ENCODE measurements at places on chromosomes 12 and 14. TPM values are rescaled to one million over a fixed set of nuclear protein-coding genes. Genes with fewer than 3 reads are reported as not detected.

The SLC39A5 gene
- total RNA-seq = 2.4 TPM

The ACOT6 gene
- not detected for total RNA-seq

The SERPINA5 gene
- 1.9 TPM for total RNA-seq

The RD3L gene
- total RNA-seq = not detected

The IKZF4 gene
- total RNA-seq = 3.8 TPM

The MYO1H gene
- total RNA-seq = 0.38 TPM

The HOXC6 gene
- 0.98 TPM for total RNA-seq

DNA sequence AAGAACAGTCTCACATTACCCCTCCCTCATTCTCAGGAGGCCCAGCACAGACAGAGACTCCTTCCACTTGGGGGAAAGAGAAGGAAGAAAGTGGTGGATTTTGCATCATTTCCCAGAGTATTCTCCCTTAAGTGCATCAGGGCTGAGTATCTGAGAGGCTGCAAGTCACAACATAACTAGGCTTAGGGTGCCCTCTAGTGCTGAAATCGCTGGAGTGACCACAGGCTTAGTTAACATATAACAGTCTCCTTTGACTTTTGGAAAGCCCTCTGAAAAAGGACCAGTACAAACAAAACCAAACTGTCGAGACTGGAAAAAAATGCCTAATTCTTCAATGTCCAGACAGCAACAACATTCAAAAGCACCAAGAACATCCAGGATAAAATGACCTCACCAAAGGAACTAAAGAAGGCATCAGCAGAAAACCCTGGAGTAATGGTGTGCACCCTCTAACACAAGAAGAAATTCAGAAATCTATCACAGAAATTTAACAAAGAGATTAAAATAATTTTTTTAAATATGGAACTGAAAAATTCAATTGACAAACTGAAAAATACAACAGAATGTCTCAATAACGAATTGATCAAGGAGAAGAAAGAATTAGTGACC is 412.3 kb downstream of the RPS29 start:
- no peaks in the 10 kb centered on the region for H3K27me3 ChIP-seq
- no peak overlapping the region for H3K4me3 ChIP-seq
- DNase-seq = no peak
- no peak overlapping the region for H3K27ac ChIP-seq
- H3K36me3 ChIP-seq = no peaks in the 10 kb centered on the region

DNA sequence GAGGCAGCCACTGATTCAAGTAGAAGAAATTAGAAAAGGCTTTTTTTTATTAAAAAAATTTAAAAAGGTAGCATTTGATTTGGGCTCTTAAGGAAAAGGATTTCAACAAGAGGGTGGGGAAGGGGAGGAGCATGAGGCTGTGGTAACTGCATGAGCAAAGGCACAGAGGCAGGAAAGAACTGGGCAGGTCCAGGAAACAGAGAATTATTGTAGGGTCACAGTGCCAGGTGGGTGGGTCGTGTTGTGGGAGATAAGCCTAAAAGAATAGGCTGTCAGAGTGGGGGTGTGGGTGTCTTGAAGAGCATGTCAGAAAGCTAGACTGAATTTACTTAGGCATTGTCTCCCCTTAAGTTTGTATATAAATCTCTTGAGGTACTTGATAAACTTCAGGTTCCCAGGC is 7.8 kb downstream of the LIMA1 start:
- H3K4me3 ChIP-seq = no peak overlapping the region
- DNase-seq = no peak
- H3K4me1 ChIP-seq = peaks cover 38% of the 10 kb centered on the region

- H3K36me3 ChIP-seq = no peaks in the 10 kb centered on the region
- H3K27ac ChIP-seq = peak overlapping the region; percentile 48
- no peaks in the 10 kb centered on the region for H3K27me3 ChIP-seq
- H3K4me3 ChIP-seq = no peak overlapping the region
Observed at GRCh38 chr14:81120501-81120900, 100.3 kb downstream of the GTF2A1 start.

GRCh38 chr12:117582135-117582784 is 220.8 kb upstream of the NOS1 start:
- H3K4me1 ChIP-seq = peaks cover 15% of the 10 kb centered on the region
- H3K4me3 ChIP-seq = no peak overlapping the region
- H3K27ac ChIP-seq = no peak overlapping the region
- DNase-seq = no peak
- H3K36me3 ChIP-seq = no peaks in the 10 kb centered on the region

DNA sequence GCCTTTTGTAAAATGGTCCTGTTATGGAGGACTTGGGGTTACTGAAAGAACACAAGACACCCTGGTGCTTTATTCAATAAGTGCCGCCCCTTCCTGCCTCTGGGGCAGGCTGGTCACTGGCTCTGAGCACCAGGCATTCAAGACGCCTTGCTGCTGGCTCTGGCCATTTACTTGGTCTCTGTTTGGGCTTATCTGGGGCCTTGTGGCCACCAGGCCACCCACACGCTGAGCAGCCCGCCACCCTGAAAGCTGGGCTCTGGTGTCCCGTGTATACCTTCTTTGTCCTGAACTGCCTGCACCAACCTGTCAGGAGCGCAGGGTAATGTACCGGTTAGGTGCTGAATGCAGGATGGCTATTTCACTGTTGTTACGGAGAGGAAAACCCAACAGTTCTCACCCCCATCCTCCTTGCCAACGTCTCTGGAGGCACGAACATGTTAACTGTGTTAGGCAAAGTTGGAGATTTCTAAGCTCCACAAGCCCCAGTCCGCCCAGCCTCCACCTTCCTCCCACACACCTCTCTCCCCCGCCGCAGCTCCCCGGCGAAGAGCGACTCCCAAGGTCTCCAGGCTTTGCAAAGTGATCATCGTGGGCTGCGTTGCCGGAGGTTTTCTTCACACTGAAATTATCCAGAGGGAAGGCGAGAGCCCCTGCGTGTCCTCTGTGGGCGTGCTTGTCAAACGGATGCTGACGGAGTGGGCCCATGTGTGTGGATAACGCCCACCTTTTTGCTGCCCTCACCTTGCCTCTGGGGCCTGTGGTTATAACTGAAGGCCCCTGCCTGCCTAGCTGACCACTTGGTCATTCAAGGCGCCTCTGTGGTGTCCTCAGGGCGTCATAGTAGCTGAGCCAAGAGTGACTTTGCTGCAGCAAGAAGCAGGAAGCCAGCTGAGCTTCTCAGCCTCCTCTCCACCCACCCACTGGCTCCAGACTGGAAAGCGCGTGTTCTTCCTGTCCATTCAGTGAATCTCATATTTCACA is 18.8 kb upstream of the BEGAIN start:
- H3K36me3 ChIP-seq = no peaks in the 10 kb centered on the region
- H3K27ac ChIP-seq = no peak overlapping the region
- H3K27me3 ChIP-seq = peaks cover 14% of the 10 kb centered on the region
- H3K4me3 ChIP-seq = no peak overlapping the region

GRCh38 chr12:65594409-65594808 is 229.9 kb upstream of the HMGA2 start:
- H3K27ac ChIP-seq = no peak overlapping the region
- no peak overlapping the region for H3K4me3 ChIP-seq
- no peaks in the 10 kb centered on the region for H3K4me1 ChIP-seq
- no peak for DNase-seq
- peaks cover 12% of the 10 kb centered on the region for H3K27me3 ChIP-seq

DNA sequence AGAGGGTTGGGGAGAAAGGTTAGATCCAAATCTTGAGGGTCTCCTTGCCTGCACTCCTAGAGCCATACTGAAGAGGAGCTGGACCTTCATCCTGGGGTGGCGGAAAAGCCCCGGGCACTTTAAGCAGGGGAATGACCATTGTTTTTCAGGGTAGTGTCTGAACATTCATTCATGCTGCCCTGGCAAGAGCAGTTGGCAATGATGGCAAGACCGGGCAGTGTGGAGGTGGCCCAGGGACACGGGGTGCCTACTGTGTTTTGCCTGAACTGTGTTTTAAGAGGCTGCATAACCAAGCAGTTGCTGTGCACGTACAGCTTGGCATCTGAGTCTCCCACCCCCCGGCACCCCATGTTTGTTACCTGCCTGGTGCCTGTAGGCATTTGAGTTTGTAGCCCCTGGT is 14.7 kb downstream of the TPCN1 start:
- peaks cover 61% of the 10 kb centered on the region for H3K4me1 ChIP-seq
- H3K27me3 ChIP-seq = no peaks in the 10 kb centered on the region
- no peak for DNase-seq

GRCh38 chr12:62296001-62296400 is 35.8 kb downstream of the USP15 start:
- H3K36me3 ChIP-seq = peaks cover 26% of the 10 kb centered on the region
- no peak for DNase-seq
- H3K4me3 ChIP-seq = no peak overlapping the region
- H3K27me3 ChIP-seq = no peaks in the 10 kb centered on the region
- no peak overlapping the region for H3K27ac ChIP-seq

DNA sequence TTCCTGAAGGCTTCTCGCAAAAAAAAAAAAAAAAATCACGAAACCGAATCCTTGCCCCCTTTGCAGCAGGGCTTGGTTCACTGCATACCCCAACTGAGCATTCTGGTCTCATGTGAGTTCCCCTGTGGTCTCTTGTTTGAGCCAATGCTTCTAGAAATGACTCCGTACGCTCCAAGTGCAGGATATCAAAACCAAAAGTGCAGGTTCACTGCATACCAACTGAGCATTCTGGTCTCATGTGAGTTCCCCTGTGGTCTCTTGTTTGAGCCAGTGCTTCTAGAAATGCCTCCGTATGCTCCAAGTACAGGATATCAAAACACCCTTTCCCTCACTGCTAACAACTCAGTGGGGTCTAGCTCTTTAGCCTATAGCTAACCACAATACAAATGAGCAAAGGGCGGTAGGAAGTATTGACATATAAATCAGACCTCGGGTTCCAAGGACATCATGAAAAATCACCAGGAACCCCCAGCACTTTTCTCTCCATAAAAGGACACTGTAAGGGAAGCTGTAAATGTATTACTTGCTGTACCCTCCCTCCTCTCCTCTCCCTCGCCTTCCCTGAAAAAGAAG is 206.3 kb upstream of the NOS1 start:
- H3K27me3 ChIP-seq = peaks cover 13% of the 10 kb centered on the region
- no peak overlapping the region for H3K4me3 ChIP-seq
- H3K4me1 ChIP-seq = no peaks in the 10 kb centered on the region
- DNase-seq = no peak
- H3K36me3 ChIP-seq = no peaks in the 10 kb centered on the region

DNA sequence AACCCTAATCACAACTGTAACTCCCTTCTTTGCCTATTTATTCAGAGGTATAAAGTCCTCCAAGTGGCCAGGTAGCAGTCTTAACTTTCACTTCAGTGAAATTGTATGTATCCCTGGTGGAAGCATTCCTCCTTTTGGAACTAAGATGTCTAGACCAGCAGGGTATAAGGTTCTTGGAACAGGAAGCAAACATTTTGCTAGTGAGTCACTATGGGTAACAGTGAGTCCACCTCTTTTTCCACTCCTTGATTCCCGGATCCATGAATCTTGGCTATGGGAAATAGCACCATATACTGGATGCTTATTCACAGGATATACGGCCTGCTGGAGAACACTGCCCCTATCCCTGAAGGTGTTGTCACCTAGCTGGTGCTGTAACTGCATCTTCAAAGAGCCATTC is 80.2 kb downstream of the KCNA5 start:
- H3K36me3 ChIP-seq = no peaks in the 10 kb centered on the region
- DNase-seq = no peak
- H3K27me3 ChIP-seq = no peaks in the 10 kb centered on the region
- no peaks in the 10 kb centered on the region for H3K4me1 ChIP-seq

DNA sequence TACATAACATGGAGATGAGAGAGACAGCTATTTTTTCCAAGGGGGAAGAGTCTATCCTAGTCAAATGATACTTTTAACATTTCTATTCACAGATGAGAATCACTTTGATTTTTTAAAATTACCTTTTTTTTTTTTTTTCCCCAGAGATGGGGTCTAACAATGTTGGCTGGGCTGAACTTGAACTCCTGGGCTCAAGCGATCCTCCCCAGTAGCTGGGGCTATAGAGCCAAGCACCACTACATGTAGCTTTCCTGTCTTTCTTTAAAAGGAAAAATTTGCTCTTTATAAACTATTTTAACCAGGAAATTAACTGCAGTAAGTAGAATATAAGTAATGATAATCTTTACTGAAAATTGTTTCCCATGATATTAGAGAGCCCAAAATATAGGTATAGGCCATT is 3.3 kb downstream of the PRICKLE1 start:
- no peaks in the 10 kb centered on the region for H3K36me3 ChIP-seq
- peaks cover 37% of the 10 kb centered on the region for H3K4me1 ChIP-seq
- H3K4me3 ChIP-seq = no peak overlapping the region
- no peaks in the 10 kb centered on the region for H3K27me3 ChIP-seq

- H3K36me3 ChIP-seq = peaks cover 32% of the 10 kb centered on the region
- H3K27ac ChIP-seq = no peak overlapping the region
- no peaks in the 10 kb centered on the region for H3K27me3 ChIP-seq
- H3K4me1 ChIP-seq = peaks cover 9% of the 10 kb centered on the region
- no peak for DNase-seq
- H3K4me3 ChIP-seq = no peak overlapping the region
Observed at GRCh38 chr12:71871116-71871515, 31.6 kb downstream of the TBC1D15 start.

DNA sequence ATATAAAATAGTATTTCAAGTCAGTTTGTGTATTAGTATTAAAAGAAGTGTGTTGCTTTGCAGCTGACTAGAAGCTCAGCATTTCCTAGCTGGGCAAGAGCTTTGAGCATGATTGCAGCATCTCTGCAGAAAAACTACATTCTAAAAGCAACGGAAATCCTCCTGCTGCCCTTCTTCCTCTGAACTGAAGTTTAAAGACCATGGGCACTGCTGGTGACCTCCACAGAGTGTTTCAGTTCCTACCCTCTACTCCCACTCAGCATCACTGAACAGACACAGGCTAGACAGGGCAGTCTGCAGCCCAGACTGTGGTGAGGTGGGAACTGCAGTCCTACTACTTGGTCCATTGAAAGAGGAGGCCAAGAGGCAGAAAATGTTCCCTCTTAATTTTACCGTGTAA is 59.0 kb downstream of the FAR2 start:
- no peak overlapping the region for H3K4me3 ChIP-seq
- no peak for DNase-seq
- H3K36me3 ChIP-seq = no peaks in the 10 kb centered on the region
- no peaks in the 10 kb centered on the region for H3K27me3 ChIP-seq
- H3K4me1 ChIP-seq = no peaks in the 10 kb centered on the region

GRCh38 chr12:39103552-39104165 is 198.3 kb upstream of the CPNE8 start:
- peaks cover 4% of the 10 kb centered on the region for H3K4me1 ChIP-seq
- no peak overlapping the region for H3K27ac ChIP-seq
- no peak for DNase-seq
- no peaks in the 10 kb centered on the region for H3K27me3 ChIP-seq

Measured in suprapubic skin (tissue), 4 donors.